ENCODE measurements at places on chromosomes 5 and 9.

GRCh38 chr5:657570-657969 is 35.6 kb downstream of the TPPP start:
- DNase-seq, result no peak

DNA sequence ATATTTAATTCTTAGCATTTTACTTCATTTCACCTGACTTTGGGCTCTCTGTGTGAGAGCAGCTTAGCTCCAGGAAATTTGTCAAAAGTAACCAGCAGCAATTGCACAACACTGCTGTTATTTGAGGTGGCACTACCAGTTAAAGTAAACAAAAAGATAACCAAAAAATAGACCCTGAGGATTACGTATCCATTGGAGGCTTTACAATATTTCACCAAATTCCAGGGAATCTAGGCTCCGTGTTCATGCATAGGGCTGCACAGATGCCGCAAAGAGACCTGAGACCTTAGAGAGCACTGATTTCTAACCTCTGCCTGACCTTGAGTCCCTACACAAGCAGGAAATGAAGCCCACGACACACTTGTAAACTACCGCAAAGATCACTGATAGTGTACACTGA is 1392.7 kb upstream of the CDH6 start:
- no peak for DNase-seq

DNA sequence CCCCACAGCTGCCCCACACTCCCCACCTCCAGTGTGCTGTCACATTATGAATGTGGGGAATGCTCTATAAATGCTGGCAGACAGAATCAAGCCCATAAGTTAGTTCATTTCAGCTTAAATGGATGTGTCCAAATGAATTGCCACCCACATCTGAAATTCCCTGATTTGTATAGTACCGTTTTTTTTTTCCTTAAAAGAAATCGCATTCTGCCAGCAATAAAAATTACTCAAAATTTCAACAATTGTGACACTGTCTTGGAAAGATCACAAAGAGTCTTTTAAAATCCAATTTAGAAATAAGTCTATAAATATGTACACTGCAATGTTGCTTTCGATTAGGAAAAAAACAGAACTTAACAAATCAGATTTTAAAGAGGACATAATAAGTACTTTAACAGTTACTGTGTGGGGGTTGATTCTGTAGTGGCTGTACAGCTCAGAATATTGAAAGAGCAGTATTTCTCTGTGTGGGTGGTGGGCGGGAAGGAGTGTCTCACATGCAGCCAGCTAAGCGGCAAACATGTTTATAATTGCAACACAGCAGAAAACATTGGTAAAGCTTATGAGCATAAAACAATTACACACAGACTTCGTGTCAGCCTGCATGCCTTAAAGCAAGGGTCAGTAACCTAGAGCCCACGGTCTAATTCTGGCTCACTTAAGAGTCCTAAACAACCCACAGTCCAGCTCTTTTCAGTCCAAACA is 24.9 kb upstream of the CSNK1G3 start:
- DNase-seq, result no peak

GRCh38 chr5:121707178-121707577 is 144.5 kb upstream of the FTMT start:
- no peak for DNase-seq

GRCh38 chr9:24413651-24414050 is 132.0 kb downstream of the IZUMO3 start:
- DNase-seq, result no peak

GRCh38 chr5:58201922-58202648 is 257.8 kb downstream of the PLK2 start:
- DNase-seq, result no peak

Data from NCI-H774 (cell line).